CD4-positive, alpha-beta T cell treated with Interleukin-12 subunit alpha and Interleukin-12 subunit beta, for 1 hour (primary cell): ENCODE measurements at places on chromosomes 1 and 21.

GRCh38 chr21:33993286-33994231, 78.0 kb upstream of the ATP5PO start:
- DNase-seq, result no peak

DNA sequence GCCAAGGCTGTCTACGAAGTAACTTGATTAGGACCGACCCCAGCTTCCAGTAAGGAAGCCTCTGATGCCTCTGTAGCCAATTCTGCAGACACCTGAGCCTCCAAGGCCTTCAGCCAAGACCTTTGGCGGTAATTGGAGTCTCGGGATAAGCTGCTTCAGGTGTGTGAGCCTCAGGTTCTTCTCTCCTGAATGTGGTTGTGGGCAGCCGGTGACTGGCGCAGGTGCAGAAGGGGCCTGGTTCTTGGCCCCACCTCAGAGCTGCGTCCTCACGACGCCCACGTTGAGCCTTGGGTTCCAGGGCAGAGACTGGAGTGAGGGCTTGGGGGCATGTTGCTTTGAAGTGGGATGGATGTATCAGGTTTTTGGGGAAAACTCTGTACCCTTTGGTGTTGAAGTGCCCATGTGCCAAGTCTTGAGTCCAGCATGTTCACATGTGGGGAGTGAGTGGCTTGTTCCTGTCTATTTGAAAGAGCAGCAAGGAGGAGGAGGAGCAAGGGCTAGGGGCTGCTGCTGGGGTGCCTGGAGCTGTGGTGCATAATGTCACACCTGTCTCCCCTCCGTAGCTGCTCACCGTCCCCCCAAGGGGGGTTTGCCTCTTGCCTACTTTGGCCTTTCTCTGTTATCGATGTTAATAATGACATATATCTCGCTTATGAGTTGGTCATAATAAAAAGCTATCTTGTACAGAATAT, 1.4 kb downstream of the PSEN2 start:
- no peak for DNase-seq

DNA sequence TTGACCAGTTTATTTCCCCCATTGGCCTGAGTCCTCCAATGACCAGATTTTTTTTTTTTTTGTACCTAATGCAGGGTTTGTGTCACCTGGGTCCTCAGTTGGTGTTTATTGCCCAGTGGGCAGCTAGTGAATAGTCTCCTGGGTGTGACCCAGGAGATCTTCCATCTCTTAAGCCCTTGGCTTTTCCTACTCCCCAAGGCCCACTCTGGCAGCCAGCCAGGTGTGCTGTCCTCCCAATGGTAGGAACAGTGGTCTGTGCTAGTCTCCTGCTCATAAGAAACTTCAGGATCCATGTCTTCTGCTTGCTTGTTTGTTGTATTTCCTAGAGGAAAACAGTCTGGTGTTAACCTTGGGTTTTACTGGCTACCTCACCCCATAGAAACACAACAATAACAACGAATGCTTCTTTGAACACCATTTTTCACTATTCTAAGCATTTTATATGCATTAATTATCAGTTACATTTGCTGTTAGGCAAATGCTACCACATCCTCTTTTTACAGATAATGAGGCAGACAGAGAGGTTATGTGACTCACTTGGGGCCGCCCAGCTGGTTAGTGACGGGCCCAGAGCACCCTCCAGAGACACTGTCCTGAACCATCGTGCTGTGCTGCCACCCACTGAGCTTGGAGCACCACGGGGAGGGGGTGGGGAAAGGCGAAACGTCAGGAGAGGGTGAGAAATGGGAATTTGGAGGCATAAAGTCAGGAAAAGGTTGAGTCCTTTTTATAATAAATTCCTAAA, 107.5 kb downstream of the HIVEP3 start:
- DNase-seq, result peak; percentile 54

GRCh38 chr1:66940981-66941380, 16.2 kb downstream of the MIER1 start:
- DNase-seq, result no peak

DNA sequence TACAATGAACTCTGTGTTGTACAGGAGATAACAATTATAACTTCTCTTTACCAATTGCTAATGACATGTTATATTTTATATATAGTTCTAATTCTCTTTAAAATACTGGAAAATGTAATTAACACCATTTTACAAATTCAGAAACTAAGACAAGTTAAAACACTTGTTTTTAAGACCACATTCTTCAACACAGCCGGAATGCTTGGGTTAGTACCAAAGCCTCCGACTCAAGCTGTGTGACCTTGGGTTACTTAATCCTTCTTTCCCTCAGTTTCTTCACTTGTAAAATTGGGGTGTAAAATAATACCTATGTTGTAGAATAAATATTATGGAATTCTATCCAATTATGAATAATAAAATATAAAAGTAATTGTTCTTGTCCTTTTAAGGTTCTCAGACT, 378.7 kb downstream of the USH2A start:
- no peak for DNase-seq

DNA sequence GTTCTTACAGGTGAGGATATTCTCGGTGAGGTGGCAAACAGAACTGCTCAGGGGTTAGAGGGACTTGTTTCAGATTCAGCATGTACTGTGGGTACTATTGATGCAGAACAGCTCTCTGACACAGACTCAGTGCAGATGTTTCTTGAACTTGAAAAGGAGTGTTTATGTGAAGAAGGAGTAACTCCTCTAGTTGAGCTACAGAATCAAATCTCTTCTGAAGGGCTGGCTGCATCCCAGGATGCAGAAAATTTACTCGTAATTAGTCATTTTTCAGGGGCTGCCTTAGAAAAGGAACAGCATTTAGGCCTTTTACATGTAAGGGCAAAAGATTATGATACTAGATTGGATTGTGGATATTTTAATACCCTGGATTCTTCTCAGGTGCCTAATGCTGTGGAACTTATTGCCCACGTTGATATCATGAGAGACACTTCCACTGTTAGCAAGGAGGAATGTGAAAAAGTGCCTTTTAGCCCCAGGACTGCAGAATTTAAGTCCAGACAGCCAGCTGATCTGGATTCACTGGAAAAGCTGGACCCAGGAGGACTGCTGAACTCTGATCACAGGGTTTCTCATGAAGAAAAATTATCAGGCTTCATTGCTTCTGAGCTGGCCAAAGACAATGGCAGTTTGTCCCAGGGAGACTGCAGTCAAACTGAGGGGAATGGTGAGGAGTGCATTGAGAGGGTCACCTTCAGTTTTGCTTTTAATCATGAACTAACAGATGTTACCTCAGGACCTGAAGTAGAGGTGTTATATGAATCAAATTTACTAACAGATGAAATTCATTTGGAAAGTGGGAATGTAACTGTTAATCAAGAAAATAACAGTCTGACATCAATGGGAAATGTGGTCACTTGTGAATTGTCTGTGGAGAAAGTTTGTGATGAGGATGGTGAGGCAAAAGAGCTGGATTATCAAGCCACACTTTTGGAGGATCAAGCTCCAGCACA, 79.6 kb upstream of the BMP8A start:
- DNase-seq, result no peak

DNA sequence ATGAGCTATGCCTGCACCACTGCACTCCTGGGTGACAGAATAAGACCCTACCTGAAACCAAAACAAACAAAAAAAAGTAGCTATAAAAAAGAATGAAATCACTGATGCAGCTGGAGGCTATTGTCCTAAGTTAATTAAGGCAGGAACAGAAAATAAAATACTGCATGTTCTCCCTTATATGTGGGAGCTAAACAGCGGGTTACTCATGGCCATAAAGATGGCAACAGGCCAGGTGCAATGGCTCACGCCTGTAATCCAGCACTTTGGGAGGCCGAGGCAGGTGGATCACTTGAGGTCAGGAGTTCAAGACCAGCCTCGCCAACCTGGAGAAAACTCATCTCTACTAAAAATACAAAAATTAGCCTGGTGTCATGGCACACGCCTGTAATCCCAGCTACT, 152.7 kb downstream of the PIK3R3 start:
- DNase-seq, result no peak

- no peak for DNase-seq
Observed at GRCh38 chr1:16918371-16918770, 3.4 kb upstream of the CROCC start.

DNA sequence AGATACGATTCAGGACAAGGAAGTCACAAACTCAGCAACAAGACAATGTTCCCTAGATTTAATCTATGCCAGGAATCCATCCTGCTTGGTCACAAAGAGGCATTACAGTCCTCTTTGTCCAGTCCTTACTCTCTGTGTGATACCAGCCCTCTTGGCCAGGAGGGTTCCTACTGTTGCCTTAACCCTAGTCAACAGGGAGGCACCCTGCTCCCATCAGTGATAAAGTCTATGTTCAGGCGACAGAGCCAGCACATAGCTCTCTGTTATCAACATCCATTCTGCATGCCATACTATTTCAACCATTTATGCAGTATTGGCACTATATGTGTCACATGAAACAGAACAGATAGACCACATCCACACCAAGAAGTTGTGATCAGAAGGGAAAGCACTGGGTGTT, 4.4 kb upstream of the NPL start:
- DNase-seq, result no peak

- DNase-seq, result no peak
Observed at GRCh38 chr1:217369271-217369981, 261.5 kb downstream of the GPATCH2 start.

- DNase-seq, result no peak
Observed at GRCh38 chr1:13832100-13832499, 132.1 kb downstream of the PRDM2 start.

- no peak for DNase-seq
Observed at GRCh38 chr1:209587789-209588188, 4.3 kb downstream of the CAMK1G start.

DNA sequence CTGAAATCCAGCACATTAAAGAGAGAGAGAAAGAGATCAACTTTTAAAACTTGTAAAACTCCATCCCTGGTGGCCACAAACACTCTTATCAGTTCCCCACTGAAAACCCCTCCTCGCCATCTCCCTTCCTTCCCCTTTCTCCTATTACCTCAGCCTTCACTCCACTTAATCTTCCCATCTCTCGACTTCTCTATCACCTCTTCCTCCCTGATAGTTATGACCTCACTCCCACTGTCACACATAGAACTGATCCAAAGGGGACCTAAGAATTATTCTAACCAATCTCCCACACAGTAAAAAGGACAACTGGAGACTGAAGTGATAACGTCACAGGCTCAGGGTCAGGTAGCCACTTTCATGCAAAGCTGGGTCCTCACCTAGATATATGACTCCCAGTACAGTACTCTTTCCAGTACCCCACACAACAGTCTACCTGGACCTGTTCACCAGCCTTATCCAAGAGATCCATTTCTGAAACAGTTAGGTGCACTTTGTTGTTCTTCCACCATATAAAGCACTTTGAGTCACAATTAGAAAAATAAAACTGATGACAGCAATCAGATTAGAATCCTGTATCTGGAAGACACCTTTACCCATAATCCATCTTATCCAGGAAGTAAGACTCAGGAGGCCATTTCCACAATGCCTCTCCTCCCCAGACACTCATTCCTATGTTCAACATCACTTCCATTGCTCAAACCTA, 324.8 kb downstream of the SMYD3 start:
- DNase-seq, result no peak

- DNase-seq, result no peak
Observed at GRCh38 chr21:35384375-35384774, 335.3 kb upstream of the RUNX1 start.

GRCh38 chr21:34544032-34544496, 32.1 kb upstream of the KCNE1 start:
- peak; percentile 45 for DNase-seq

DNA sequence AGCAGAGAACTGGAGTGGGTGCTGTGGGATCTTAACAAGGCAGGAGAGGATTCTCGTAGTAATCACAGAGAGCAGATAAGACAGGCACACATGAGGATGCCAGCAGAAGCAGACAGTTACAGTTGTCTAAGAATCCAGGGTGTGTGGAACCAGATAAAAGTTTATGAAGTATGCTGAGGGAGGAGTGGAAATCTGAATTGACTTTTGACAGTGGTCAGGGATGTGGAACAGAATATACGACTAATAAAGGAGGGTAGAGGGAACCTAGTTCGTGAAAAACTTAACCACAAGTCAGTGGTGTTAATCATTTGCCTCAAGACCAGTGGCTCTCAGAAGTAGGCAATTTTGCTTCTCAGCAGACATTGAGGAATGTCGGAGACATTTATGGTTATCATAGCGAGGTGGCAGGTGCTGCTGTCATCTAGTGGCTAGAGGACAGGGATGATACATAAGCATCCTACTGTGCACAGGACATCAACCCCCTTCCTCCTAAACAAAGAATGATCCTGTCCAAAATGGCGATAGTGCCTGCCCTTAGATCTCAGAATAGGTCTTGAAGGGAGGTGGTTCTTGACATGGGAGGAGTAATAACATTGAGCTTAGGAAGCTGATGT, 3.0 kb downstream of the LRRC8D start:
- DNase-seq, result no peak

- DNase-seq, result no peak
Observed at GRCh38 chr1:48177257-48177656, 45.3 kb upstream of the SLC5A9 start.

DNA sequence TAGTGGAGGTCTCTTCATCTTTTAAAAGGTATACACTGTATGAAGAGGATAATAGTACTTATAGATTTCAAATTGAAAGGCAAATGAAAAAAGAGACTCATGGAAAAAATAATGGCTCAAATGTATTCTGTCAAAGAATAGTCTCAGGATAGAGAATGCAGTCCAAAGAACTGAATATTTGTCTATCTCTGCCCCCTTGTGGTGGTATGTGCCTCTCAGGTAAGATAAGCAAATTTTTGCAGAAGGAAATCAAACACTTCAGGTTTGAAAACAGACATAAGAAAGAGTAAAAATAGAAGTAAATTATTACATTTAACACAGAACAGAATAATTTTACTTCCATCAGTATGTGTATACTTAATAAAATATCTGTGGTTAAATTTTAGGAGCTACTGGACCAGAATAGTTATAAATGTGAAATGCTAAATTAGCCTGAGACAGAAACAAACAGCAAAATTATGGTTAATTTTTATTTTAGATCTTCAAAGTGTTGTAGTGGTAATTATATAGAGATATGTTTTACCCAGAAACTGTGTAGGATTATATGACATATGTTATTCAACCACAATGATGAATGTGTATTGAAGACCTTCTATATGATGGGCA, 164.4 kb upstream of the PALMD start:
- DNase-seq, result peak; percentile 53

DNA sequence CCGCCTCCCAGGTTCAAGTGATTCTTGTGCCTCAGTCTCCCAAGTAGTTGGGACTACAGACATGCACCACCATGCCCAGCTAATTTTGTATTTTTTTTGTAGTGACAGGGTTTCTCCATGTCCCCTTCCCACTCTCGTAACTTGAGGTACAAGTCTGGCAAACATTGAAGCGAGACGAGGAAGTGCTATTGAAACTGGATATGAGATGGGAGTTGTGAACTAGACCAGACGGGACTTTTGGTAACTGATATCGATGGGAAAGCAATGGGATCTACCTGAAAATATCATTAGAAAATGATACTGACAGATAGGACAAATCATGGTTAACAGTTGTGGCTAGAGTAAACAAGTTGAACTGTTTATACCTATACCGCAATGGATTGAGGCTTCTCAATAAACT, 95.2 kb upstream of the TRABD2B start:
- DNase-seq, result no peak

GRCh38 chr1:41683681-41684500, 199.4 kb upstream of the EDN2 start:
- DNase-seq, result peak; percentile 49
